ENCODE measurements at places on chromosomes 12 and 14.

DNA sequence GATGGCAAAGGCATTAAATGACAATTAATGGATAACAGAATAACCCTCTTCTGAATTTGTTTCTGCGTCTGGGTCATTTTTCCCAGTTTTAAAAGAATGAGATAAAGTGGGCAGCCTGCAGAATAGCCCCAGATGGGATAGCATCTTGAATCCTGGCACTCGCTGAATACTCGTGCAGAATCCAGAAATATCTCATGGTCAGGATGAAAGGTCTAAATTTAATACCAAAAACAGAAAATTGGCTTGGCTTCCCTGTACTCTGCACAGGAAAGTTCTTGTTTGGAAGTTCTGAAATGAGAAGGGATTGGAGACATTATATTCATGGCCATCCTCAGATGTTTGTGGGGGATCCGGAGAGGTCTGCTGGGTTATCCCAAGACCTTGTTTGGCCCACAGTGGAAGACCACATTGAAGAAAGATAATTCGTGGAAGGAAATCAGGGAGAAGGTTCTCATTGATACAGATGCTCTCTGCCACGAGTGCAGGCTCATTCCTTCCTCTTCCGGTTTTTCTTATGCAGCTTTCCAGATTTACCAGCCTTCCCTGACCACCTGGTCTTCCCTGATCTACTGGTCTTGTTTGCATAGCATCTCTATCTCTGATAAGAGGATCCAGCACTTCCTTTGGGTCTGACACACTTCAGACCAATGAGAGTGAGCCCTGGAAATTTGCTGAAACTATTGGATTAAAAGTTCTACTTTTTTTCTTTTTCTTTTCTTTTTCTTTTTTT is 6.0 kb upstream of the IFT81 start:
- no peak for DNase-seq

- no peak for DNase-seq
Measured at GRCh38 chr12:6391013-6391412, 7.1 kb downstream of the LTBR start.

DNA sequence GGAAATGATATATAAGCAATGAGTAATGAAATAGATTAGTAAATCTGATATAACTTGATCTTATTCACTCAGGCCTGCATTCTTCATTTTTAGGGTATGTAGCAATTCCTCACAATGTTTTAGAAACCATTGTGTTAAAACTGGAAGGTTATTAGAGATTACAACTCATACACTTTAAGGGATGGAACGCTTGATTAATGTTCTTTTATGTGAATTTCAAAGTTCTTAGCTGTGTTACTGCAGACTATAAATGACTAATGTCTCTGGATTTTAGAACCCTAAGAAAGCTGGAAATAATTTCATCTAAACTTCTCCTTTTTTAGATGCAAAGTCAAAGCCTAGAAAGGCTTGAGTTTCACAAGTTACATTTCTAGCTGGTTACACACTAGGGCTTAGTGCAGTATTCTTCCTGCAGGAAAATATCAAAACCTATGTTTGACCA is 148.2 kb upstream of the CLEC14A start:
- DNase-seq: no peak

GRCh38 chr12:53809005-53809404 is 57.2 kb upstream of the CISTR start:
- no peak for DNase-seq

GRCh38 chr12:92719674-92720073 is 16.9 kb downstream of the PLEKHG7 start:
- no peak for DNase-seq

DNA sequence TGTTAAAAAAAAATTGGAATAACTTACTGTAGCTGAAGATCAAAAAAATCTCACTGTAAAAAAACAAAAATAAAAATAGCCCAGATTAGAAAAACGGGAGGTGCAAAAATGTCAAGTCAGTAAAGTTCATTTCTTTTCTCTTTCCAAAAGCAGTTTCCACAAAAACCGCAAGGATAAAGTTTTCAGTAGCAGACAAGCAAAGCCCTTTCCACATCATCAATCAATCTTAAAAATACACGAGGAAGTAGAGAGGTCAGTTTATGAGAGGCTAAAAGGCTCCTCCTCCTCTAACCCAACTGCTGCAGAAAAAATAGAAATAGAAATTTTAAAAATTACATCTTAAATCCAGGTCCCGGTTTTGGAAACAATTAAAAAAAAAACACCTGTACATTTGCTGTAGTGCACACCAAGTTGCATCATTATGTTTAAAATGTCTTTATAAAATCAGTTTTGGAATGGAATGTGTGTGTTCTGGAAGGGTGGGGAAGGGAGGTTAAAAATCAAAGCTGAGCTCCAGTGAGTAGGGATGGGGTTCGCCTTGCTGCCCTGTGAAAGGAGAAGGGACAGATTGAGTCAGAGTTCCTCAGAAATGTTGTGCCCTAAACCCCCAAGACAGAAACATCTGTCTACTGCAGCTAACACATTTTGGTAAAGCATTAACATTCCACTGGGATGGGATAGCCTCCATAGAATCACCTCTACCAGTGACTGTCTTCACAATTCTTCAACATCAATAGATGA is 5.8 kb downstream of the HNRNPC start:
- no peak for DNase-seq

DNA sequence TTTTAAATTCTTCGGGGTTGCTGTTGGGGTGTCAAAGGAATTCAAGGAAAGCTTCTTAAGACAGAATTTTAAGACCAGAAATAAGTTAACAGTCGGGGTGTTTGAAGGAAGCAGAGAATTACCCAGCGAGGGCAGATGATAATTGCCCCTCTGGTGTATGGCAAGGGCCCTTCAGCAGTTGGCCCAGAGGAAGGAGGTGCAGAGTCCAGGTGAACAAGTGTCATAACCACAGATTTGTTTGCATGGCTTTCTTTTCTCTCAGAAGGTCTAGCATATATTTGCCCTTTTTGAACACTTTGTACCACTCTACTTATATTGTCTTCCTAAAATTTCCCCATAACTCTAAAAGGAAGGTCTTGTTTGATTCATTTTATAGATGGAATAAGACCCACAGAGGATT is 1.8 kb downstream of the PDE6H start:
- no peak for DNase-seq

- DNase-seq: no peak
Measured at GRCh38 chr12:113180333-113180732, 4.9 kb downstream of the DDX54 start.
